ENCODE measurements at places on chromosomes 2 and 18.

GRCh38 chr2:55419679-55420438 lies at the start of gene CCDC88A:
Gene CCDC88A (minus strand): TSS chr2:55419856. CDS start chr2:55419079, 777 bp downstream.
- peak; percentile 80 for DNase-seq

- no peak for DNase-seq
Observed at GRCh38 chr2:150985741-150986140, 275.9 kb downstream of the RBM43 start.

GRCh38 chr2:170928036-170928823 lies 823 bp upstream of the GORASP2 start:
- no peak for DNase-seq

GRCh38 chr18:57768537-57769326 lies 34.4 kb downstream of the ATP8B1 start:
- DNase-seq: no peak

- DNase-seq: no peak
Observed at GRCh38 chr18:2846636-2847316, at the start of gene EMILIN2. Gene EMILIN2 (plus strand): TSS chr18:2847006. CDS start chr18:2847189, 183 bp downstream.

DNA sequence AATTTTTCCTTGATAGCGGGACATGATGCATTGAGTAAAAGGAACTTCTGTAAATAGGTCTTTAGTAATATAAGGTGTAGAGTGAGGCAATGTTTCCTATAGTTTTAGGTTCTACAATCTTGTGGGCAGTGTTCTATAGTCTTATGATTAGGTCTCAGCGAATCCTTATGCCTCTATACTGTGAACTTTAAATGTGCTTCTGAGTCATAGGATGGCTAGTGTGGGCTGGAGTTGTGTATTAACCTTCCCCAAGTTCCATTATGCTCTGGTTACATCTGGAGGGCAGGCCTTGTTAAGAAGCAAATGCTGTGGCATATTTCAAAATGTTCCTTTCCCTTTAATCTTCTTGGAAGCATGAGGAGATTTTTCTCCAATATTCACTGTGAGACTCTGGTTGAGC lies 73.5 kb downstream of the ROCK2 start:
- DNase-seq: no peak

DNA sequence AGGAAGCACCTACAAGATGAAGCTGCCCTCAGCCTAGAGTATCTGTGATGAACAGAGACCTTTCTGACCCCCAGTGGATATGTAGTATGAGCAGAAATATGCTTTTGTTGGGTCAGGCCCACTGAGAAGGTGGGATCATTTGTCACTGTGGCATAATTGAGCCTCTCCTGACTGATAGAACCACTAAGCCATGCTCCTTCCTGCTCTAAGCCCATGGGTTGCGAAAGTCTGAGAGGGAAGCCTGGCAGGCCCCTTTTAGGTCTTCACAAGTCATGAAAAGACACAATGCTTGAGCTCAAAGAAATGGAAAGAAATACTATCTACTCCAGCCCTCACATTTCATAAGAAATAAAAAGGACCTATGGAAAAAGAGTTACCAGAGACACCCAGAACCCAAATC lies 127.7 kb downstream of the TNS1 start:
- no peak for DNase-seq

DNA sequence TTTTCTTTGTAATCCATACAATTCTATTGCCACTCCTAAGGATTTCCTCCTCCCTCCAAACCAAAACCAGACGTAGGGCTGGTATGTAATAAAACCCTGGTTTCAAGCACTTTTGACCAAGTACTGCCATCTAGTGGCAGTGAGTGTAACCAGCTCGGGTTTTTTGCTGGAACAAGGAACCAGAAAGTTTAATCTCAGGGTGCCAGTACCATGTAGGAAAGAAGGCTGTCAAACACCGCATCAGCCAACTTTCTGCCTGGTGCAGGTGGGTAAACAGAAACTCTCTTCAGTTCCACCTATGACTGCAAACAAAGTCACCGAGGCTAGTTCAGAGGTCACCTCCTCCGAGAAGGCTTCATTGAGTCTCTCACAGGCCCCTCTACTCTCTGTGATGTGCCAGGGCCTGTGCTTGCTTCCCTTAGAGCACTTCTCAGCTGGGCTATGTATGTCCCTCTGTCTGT lies 10.2 kb upstream of the THNSL2 start:
- DNase-seq: no peak

DNA sequence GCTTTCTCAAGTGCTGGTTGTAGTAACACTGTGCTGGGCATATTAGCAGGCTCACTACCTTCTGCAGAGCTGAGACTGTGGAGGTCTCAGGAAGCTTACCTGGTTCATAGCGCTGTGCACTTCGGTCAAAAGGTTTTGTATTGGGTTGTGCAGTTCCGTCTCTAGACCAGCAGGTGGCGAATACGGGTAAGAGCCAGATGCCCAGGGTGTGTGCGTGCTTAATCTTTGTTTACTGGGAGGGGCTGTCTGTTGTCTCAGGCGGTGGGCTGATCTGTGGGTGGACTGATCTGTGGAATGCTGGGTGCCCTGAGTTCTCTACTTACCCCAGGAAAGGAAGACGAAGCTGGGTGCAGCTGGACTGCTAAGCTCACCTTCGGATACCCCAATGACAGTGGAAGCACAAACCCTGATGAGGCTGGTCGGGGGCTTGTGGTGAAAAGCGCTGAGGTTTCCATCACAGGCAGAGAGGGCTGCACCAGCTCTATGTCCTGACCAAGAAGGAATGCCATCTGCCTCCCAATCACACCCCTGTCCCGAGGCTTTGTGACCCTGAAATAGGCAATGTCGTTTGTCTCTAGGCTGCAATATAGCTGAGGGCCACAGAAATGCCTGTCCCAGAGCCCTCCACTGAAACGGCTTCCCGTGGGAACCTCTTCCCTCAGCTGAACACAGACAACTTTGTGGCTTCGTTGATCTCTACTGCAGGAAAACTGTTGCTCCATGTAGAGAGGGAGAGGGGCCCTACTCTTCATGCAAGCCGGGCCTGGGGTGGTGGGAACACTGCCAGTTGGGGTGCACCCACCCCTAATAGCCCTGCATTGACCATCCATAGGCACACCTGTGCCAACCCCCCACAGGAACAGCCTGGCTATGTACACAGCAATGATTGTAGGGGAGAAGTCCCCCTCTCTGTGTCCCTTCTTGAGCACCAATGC lies 45.9 kb upstream of the FAM117B start:
- no peak for DNase-seq

GRCh38 chr2:48113767-48114166 lies 207.5 kb upstream of the FBXO11 start:
- DNase-seq: no peak

DNA sequence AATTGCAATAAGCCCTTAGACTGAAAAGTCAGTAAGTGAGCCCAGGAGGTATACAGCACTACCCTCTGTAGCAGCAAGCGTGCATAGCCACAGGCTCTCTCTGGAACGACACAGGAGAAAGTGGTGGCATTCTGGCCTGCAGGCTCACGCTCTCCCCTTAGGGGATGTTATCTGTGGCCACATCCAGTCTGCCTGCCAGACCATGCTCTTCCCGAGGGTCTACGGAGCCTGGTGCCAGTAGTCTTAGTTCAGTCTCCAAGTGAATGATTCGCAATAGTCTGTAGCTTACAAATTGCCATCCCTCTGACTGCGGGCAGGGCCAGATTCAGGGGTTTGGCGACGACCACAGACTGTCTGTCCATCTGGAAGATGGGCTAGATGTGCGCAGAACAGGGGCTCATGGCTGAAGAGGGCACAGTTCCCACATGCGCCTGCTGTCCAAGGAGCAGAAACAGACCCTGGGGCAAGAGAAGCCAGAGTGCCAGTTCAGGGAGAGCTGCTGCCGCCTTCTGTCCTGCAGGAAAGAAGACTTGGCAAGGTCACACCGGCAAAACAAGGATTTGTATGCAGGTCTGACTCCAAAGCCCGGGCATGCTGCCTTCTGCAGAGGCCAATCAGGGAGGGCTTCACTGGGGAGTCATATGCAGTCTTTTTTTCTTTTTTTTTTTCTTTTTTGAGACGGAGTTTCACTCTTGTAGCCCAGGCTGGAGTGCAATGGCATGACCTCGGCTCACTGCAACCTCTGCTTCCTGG lies 3.5 kb upstream of the KLF11 start:
- DNase-seq: no peak

DNA sequence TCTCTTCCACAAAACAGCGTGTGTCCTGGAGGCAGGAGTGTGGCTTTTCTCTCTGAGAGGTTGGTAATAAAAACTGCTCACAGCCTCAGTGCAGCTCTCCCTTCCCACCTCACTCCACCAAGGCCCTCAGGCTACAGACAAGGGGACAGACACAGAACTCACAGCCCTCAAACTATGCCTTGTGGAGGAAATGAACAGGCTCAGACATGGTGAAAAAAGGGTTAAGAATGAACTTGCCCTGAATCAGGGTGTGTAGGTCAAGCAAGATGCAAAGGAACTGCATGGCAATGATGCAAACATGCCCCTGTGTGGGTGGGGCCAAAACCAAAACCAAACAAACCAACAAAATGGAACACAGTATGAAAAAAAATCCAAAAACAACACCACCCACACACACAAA lies 125.8 kb downstream of the GALNT14 start:
- no peak for DNase-seq

GRCh38 chr18:61953161-61953560 lies 60.4 kb upstream of the RNF152 start:
- DNase-seq: no peak

DNA sequence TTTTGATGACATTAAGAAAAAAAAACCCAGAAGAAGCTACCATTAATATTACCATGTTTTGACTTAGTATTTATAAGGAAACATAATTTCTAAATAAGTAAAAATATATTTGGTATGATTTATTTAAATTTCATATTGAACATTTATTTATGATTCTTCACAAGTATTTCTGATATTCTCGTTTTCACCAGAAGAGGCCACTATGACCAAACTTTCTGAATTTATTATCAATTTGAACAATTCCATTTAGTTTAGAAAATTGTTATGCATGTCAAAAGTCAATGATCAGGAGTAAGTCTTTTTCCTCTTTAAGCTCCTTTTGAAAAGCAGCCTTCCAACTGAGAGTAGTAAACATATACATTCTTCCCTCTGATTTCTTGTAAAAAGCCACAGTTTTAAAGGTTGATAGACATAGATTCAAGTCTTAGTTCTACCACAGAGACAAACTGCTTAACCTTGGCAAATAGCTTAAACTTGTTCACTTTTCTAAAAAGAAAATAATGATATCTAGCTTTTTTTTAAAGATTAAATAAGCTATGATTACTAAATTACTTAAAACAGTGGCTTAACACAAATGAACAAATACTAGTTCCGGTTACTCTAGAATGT lies 329.9 kb downstream of the TRIB2 start:
- no peak for DNase-seq

DNA sequence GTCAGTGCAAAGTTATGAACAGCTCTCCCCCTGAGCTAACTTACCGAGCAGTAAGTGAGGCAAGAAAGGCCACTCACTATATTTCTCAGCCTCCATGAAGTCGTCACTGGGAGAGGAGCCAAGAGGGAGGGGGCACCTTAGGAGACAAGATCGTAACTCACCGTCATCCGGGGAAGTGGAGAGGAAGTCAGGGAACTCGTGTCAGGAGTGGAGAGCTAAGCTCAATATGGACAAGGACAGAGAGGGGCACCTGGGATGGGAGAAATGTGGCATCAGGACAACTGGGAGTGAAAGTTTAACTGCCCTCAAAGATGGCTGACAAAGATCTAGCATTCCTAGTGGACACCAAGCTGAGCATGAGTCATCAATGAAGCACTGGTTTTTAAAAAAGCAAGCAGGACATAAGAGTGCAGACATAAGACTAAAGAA lies 37.1 kb downstream of the BCL11A start:
- no peak for DNase-seq

DNA sequence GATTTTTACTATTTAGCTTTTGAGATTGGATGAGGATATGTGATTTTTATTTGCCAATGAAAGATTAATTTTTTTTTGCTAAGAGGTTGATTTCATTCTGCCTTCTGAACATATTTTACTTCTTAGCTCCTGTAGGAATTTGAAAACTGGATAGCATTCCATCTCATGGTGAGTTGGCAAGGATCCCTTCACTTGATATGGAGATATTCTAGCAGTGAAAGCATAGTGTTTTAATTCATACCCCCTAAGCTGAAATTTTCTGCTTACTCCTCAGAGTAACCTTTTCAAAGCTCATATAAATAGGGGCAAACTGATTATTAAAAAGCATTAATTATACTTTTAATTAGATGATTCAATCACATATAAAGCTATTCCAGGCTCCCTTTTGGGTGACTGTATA lies 61.0 kb upstream of the KCNJ3 start:
- no peak for DNase-seq

- no peak for DNase-seq
Observed at GRCh38 chr2:85684380-85684779, 9.8 kb upstream of the GNLY start.

DNA sequence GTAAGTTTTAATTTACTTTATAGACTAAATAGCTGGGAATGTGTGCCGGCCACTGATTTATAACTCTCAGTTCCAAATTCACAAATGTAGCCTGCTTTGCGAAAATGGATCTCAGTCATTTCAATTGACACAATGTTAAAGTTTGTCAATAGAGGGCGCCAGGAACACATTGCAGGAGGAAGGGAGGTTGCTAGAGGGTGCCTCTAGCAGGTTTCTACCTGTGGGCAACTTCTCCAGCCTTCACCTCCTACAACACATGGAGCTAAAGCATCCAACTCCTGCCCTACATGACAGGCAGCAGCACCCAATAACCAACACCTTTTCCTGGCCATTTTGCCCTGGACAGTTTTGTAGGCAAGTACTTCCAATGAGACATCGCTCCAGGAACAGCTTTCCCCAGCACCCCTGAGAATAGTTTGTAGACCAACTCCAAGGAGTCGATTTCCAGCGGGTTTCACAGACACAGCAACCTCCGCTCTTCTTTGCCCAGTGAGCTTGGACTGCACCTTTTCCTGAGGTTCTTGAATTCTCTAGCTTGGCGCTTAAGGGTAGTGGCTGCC lies 784.8 kb upstream of the CDH2 start:
- no peak for DNase-seq

DNA sequence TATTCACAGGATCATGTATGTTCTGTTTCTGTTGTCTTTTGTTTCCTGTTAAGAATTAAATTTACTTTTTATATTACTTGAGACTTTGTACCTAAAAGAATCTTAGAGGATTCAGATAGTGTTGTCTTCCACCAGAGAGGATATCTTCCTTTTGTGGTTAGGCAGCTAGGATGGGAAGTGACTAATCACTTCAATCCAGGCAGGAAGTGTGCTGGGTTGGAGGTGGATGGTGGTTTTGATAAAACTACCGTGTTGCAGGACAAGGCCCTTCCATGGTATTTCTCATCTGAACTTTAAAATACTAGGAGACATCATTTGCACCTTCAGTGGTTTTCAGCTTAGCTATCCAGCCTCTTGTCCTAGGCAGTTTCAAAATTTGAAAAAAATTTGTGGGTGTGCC lies 728.6 kb upstream of the CDH2 start:
- DNase-seq: no peak

GRCh38 chr2:97926946-97927345 lies 68.8 kb downstream of the TMEM131 start:
- DNase-seq: no peak

GRCh38 chr2:11767779-11768178 lies 21.3 kb downstream of the LPIN1 start:
- no peak for DNase-seq
